ENCODE measurements at places on chromosomes 13 and 19.
A peak's percentile ranks its signal among the peaks of the same experiment; 100 is the strongest.

GRCh38 chr19:23365222-23365621 lies 30.0 kb downstream of the ZNF91 start:
- DNase-seq: no peak

DNA sequence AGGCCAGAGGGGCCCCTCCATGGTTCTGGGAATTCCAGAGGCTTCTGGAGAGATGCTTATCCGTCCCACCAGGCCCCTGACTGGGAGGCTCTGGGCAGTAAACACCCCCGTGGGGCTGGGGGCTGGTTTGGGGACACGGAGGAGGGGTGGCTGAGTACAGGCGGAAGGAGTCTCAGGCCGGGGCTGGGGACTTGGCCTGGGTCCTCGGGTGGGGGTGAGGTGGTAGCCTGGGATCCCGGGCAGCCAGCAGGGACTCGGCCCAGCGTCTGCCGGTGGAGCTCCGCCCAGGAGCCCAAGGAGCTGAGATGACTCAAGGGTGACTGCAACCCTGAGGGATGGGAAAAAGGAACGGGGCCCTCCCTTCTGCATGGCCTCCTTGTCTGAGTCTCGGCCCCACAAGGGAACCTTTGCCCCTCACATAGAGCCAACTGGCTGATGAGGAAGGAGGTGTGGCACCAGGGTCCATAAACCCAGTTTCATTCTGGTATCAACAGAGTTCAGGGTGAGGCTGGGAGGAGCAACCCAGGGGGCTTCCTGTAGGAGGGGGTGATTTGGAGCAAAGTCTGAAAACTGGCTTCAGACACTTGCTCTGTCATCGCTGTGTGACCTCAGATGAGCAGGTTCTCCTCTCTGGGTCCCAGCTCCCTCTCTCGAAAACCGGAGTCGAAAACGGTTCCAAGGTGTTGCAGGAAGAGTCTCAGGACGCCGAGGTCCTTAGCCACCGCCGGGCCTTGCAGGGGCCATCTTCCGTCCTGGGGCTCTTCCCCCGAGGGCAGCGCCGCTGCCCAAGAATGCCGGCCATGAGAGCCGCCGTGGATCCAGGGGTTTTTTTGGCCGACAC lies 809 bp downstream of the MISP start:
- DNase-seq: no peak

- DNase-seq: no peak
These were observed 1.4 kb downstream of the LENG9 start for GRCh38 chr19:54462047-54462654.

GRCh38 chr13:28636677-28637317 lies 22.1 kb upstream of the POMP start:
- no peak for DNase-seq

DNA sequence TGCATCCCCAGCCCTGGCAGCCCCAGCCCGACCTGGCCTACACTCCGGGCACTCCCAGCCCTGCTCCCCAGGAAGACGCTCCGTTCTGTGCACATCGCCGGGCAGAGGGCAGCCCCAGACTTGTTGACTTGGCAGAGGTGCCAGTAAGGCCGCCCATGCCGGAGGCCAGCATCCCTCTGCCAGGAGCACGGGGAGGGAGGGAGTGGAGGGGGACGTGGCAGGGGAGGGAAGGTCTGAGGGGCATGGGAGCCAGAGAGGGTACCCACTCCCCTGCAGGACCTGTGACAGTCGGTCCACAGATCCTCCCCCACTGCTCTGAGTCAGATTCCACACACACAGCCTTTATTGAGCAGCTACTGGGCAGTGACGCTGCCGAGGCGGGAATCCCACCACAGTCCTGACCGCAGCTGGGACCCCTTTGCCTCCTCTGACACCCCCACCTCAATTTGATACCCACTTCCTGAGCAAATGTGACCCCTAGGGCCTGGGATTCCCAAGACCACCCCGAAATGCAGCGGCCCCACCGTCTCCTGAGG lies 1.9 kb upstream of the NKPD1 start:
- no peak for DNase-seq

DNA sequence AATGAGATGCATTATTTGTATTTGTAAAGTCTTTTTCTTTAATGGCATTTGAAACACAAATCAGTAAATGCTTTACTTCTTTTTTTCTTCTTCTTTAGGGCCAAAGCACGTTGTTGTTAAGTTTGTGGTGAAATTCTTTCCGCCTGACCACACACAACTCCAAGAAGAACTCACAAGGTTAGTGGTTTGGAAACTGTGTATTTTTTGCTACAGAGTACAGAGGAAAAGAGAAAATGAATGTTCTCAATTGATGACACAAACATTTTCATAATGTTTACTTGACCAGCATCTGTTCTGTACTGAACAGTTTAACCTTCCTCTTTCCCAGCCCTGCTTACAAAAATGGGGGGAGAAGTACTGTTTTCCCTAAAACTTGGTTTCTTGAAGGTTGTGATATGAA lies 190.9 kb upstream of the RNF113B start:
- no peak for DNase-seq

DNA sequence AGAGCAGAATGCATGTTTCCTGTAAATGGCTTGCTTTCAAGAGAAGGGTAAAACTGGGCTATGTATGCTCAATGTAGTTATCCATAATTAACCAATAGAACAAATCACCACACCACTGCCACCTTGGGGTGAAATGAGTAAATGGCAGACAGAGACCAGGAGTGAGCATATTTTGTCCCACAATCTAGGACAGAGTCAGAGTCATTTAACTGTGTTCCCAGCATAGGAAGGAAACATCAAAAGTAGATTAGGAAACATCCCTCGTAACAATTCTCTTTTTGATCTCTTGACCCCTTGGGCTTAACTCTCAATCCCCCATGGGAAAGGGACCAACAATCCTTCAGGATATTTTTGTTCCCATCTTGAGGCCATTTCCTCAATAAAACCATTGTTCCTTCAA lies 224.8 kb downstream of the NHLRC3 start:
- DNase-seq: no peak

DNA sequence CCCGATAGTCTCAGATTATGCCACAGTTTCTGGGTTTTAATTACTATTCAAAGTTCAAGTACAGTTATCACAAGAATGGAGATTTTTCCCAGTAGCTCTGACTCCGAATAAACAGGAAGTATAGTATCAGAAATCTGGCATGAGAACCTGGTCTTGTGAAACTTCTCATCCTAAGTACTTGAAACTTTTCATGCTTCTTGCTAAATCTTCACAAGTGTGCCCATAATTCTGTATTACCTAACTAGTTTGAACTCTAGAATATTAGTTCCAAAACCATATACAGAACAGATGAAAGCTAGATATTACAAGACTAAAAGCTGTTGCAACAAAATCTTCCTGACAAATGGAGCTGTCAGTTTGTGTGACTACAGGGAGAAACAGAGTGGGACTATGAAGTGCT lies 70.5 kb upstream of the CSNK1A1L start:
- DNase-seq: no peak

DNA sequence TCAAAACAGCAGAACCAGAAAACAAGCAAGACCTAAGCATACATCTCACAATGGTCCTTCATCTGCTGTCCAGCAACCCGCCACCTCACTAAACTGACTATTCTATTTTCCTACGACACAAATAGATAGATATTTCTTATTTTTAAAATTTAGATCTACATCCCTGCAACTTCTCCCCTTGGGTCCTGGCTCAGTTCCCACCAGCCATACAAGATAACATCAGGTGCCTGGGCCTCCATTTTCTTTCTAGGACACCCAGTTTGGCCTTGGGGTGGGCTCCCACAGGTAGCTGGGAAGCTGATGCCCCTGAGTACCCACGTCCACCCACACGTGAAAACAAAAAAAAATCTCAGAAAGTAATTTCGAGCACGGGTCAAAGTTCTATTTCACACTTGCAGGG lies 47.6 kb downstream of the TGDS start:
- DNase-seq: no peak

GRCh38 chr13:20407759-20408158 lies 117.9 kb downstream of the CRYL1 start:
- DNase-seq: no peak

DNA sequence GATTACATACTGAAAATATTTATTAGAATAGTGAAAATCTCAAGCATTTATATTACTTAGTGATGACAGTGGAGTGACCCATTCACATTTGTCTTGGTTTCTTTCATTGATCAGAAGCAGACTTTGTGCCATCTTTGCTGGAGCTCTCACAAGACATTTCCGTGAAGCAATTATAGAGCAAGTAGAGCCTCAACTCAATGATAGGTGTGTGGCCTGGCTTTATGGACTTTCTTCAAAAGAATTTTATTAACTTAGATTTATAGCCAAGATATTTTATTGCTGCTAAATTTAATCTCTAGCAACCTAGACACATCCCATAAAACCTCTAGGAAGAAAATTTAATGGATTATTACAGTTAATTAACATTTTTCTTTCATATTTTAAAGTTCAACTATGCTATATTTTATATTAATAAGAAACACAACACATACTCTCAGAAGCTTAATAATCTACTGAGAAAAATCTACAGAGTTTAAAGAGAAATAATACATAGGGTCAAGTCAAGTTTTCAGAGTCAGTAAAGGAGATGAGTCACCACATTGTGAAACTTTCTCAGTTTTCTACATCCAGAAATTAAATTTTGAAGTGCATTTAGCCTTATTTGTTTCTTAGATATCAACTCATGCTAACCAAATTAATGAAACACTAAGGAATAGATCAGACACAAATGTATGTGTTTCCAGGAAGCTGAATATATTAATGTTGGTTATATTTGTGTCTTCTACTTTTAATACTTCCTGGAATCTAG lies 160.5 kb downstream of the LACC1 start:
- DNase-seq: no peak

GRCh38 chr13:48436661-48437288 lies 23.9 kb upstream of the LPAR6 start:
- no peak for DNase-seq

- no peak for DNase-seq
These were observed 60.2 kb upstream of the KL start for GRCh38 chr13:32955881-32956594.

DNA sequence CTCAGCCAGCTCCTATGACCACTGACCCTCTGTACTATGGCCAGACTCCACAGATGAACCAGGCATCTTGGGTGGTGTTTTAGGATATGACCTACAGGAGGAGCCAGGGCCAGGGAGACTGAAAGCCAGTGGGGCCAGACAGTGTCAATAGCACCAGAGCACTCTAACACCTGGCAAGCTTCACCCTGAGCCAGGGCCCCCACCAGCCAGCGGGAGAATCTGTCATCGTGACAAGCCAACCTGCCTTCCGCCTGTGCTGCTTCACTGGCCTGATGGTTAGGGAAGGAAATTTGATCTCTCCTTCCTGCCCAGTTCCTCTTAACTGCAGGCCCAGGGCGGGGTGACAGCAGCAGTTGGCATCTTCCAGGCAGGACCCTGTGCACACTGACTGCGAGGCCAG lies 222.4 kb downstream of the UQCRFS1 start:
- DNase-seq: no peak

GRCh38 chr19:55585658-55586339 lies 5.2 kb upstream of the ZNF579 start:
- peak; percentile 21 for DNase-seq

GRCh38 chr13:82688400-82688994 lies 1193.8 kb downstream of the SLITRK1 start:
- DNase-seq: no peak

DNA sequence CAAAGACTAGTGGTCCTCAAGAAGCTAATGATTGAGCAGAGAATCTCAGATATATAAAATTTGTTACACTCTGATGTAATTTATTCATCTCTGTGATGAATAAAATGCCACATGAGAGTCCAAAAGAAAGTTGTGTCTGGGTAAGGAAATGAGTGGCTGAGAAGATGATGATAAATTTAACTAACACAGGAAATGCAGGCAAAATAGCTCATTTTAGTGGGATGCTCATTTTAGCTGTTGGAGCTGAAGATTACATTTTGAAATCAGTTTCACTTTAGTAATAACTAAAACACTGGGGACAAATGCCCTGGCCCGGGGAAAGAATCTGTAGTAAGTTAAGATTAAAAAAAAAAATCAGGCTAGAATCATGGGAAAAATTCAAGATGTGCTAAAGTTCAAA lies 35.2 kb downstream of the SPRY2 start:
- DNase-seq: no peak

DNA sequence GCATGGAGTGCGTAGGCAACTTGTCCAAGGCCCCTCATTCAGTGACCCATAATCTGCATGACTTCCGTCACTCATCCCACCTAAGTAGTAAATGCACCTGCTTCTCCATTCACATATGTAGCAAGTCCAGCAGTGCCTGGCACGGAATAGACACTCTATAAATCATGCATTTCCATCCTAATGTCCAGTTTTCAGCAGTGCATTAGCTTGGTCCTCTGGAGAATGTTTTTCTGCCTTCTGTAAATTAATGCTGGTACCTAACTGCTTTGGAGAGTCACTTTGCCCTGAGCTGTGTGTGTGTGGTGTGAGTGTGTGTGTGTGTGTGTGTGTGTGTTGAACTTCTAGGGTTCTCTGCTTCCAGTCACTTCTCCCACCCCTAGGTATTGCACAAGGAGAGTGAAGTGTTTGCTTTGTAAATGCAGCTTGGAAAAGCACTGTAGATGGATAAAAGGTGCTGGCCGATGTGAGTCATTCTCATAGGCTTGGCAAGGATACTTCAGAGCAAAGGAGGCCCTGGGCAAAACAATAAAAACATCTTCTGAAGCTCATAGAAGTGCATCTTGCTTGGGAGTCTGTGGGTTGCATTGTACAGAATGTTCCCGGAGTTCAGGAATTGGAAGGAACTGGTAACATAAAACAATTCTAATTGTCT lies 181.8 kb downstream of the KATNAL1 start:
- no peak for DNase-seq

- no peak for DNase-seq
These were observed 3.2 kb downstream of the PRAM1 start for GRCh38 chr19:8499048-8499833.

- no peak for DNase-seq
These were observed 1276.9 kb upstream of the PCDH9 start for GRCh38 chr13:68506888-68507551.

GRCh38 chr13:27007166-27007565 lies 164.4 kb downstream of the USP12 start:
- no peak for DNase-seq

- no peak for DNase-seq
These were observed 11.6 kb upstream of the ZSCAN1 start for GRCh38 chr19:58022283-58022660.

DNA sequence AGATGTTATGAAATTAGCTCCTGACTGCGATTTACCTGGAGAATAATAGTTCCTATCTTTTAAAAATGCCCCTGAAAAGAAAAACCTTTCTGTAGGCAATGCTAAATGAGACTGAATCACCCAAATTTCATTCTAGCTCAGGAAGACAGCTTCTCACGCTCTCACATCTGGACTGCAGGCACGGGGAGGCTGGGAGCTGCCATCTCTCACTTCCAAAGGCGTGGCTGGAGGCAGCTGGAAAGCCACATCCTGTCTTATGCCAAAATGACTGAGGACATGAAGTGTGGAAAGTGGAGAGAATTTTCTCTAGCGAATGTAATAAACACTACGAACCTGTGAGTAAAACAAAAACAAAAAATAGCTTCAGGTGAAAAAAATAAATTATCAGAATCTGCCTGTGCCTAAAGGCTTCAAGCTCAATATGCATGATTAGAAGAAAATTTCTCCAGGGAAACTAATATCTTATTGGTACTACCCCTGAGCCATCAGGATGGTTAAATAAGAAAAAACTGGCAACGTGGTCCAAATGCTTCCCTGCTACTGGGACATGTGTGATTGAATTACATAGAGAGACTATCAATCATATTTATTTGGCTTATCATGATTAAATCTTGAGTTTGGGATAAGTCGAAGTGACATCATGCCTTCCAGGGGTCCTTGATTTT lies 58.1 kb upstream of the UBL3 start:
- DNase-seq: no peak

Data from activated naive CD4-positive, alpha-beta T cell (primary cell).